ENCODE measurements at places on chromosomes 6 and 20.

DNA sequence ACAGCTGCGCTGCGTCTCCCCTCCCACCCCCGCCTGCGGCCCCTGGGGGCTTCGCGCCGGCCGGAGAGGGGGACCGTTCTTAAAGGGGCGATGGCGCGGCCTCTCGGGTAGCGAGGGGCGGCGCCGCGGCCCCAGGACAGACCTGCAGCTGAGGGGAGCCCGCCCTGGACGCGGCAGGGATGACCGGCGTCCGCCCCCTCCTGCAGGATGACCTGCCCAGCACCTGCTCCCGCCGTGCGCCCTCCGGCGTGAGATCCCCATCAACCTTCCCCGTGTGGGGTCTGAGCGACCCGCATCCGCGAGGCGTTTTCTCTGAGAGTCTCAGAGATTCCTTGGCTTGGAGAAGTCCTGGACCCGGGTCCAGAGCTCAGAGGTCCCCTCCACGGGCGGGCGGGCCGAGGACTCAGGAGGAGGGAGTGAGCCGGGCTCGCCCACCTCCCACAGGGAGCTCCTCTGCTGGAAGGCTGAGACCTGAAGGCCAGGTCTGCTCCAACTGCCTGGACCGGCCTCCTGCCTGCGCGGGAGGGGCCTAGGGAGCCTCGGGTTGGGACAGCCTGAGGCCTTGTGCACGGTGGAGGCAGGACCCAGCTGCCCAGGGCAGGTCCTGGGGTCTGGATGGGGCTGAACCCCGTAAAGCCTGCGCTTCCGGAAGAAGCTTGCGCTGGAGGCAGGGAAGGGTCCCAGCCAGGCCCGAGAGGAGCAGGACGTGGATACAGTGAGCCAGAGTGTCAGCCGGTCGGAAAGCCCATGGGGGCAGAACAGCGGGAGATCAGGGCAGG lies 532 bp upstream of the NKAIN4 start:
- DNase-seq = no peak

DNA sequence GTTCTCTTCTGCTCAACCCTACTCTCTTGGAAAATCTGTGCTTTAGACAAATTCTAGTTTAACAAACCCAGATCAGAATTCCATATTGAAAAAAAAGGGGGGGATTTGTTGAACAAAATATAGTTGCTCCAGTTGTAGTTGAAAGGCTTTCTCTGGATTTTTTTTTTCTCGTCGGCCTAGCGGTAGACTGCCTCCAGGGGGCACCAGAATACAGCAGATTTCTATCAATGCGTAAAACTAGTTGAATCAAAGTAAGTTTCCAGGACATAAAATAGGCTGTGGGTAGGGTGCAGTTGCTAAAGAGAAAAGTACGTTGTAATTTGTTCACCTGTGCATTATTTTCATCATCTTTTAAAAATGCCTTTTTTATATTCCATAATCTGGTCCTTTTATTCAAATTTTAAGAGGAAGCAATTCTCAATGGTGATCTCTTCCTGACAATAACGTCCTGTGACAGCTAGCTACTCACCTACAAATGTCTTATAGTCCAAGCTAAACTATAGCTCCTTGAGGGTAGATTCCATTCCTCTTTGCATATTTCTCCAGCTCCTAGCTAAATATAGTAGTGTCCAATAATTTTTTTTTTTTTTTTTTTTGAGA lies 105.4 kb downstream of the PERP start:
- peak; percentile 42 for DNase-seq

- no peak for DNase-seq
These were observed 385.3 kb upstream of the SOX4 start for GRCh38 chr6:21208081-21208795.

DNA sequence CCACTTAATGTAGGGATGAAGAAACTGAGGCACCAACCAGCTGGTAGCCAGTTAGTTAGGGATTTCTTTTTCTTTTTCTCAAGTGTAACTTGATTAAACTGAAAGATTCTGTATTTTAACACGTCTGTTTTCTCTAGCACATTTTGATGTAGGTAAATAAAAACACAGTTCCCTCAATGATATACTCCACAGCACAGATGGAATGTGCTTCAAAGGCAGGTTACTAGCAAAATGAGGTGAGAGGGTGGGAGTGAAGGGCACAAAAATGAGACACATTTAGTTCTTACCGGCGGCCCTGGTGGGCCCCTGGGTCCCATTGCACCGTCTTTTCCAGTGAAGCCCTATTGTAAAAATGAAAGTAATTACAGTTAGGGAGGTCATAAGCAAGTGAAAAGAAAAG lies 108.9 kb downstream of the COL12A1 start:
- no peak for DNase-seq

DNA sequence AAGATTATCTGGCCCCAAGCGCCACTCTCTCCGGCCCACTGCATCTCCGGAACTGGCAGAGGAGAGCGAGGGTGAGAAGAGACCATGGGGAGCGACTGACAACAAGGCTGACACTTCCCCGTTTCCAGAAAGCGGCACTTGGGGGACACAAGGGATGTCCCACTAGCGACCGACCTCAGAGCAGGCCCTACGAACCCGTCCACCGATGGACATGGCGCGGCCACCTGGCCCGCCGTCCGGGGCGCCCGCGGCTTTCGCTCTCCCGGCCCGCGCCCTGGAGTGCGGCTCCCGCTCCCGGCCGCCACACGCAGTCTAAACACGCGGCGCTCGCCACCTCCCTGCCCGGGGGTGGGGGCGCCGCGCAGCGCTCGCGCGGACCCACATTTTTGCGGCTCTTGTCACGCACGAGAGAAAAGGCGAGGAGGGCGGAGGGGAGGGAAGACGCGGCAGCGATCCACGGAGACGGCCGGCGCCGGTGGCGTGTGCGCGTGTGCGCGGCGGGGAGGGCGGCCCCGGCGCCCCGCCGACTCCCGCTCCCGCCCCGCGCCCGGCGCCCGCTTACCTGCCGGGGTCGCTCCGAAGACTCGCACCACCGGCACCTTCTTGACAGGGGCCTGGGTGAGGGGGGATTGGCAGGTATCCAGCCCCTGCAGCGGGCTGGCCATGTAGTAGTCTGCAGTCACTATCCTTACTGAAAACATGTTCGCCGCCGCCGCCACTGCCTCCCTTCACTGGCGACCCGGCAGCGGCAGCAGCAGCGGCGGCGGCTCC lies 645 bp downstream of the REV3L start:
- DNase-seq = peak; percentile 51

DNA sequence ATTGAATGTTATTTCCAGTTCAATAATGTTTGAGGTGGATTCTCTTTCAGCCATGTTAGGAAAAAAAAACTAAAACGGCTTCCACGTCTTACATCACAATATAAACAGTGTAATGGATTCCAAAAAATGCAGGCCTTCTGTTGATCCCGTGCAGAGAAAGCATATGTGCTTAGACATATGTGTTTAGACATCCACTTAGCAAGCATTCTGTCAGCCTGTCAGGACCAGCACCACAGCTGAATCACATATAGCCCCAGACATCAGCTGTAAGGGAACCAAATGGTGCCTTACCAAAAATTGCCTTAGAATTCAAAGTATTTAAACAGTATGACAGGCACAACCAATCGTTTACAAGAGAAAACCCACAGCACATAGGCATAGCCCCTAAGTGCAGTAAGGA lies 304.9 kb downstream of the EYA4 start:
- no peak for DNase-seq

GRCh38 chr20:44785768-44786167 lies 24.6 kb downstream of the RIMS4 start:
- peak; percentile 35 for DNase-seq
